ENCODE measurements at places on chromosomes 12 and 14.
A peak's percentile ranks its signal among the peaks of the same experiment; 100 is the strongest.

DNA sequence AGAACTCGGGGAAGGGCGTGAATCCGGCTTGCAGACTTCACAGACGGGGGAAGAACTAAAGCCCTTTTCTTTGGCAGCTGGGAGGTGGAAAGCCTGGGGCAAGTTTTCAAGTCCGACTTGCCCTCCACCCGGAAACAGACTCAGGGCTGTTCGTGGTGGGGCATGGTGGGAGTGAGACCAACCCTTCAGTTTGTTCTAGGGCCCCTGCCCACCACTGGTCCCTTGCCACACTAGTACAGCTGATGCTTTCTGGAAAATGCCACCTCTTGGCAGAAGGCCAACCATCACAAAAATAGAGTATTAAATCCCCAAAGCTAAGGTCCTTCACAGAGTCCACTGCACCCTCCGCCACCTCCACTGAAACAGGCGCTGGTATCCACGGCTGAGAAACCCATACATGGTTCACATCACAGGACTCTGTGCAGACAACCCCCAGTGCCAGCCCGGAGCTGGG lies 50.4 kb upstream of the DDX11 start:
- DNase-seq = no peak

- DNase-seq = no peak
These were observed 7.9 kb downstream of the GSC start for GRCh38 chr14:94761997-94762377.

DNA sequence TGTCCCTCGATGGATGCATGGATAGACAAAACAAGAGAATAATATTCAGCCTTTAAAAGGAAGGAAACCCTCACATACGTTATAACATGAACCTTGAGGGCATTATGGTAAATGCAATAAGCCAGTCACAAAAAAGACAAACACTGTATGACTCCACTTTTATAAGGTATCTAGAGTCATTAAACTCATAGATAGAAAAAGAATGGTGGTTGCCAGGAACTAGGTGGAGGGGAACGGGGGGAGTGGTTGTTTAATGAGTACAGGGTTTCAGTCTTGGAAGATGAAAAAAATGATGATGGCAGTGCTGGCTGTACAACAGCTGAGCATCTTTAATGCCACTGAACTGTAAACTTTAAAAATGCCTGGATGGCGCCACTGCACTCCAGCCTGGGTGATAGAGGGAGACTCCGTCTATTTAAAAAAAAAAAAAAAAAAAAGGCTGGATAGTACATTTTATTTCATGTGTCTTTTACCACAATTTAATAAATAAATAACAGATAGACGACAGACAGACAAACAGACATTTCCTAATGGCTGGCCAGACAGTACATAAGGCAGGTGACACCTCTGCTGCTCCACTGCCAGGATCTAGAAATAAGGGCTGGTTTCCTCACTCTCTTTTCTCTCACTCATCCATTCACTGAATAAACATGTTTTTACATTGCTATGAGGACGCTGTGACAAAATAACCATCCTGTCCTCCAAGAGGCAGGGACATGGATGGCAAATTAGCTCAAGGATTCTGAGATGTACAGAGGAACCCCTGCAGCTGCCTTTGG lies 118.8 kb downstream of the FOXN3 start:
- no peak for DNase-seq

DNA sequence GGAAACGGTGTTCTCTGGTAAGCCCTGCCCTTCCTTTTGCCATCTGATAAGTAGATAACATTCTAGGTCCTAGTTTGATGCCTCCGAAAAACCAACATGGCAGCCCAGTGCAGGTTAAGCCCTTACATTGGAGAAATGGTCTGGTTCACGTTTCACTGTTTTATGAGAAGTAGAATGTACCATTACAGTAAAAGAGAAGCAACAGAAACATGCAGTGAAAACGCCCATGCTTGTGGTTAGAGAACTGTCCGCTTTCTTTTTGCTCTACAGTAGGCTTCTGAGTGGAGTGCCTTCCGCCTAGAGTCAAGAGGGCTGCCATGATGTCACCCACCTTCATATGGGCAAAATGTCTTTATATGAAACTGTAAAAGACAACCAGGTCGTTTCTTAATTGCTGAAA lies 190.4 kb upstream of the BCL2L14 start:
- peak; percentile 62 for DNase-seq

- DNase-seq = no peak
These were observed 2.0 kb downstream of the PRKAB1 start for GRCh38 chr12:119669744-119670472.

GRCh38 chr14:77158175-77158881 lies 16.7 kb upstream of the ZDHHC22 start:
- no peak for DNase-seq

- DNase-seq = no peak
These were observed 139.8 kb downstream of the CALM1 start for GRCh38 chr14:90536511-90537191.

- no peak for DNase-seq
These were observed 127.4 kb upstream of the RBM19 start for GRCh38 chr12:114093520-114093919.

Measured in inflammatory macrophage treated with lipopolysaccharide for 1 hour (primary cell).